ENCODE measurements at places on chromosomes 12 and 14. TPM values are rescaled to one million over a fixed set of nuclear protein-coding genes. Genes with fewer than 3 reads are reported as not detected.

Gene TTC9
- 34.2 TPM for total RNA-seq

- no peak overlapping the region for H3K27ac ChIP-seq
- H3K4me3 ChIP-seq = peak overlapping the region; percentile 17
- peaks cover 29% of the 10 kb centered on the region for H3K27me3 ChIP-seq
- peak; percentile 41 for DNase-seq
Observed at GRCh38 chr14:50000380-50001150, 107.7 kb downstream of the ARF6 start.

DNA sequence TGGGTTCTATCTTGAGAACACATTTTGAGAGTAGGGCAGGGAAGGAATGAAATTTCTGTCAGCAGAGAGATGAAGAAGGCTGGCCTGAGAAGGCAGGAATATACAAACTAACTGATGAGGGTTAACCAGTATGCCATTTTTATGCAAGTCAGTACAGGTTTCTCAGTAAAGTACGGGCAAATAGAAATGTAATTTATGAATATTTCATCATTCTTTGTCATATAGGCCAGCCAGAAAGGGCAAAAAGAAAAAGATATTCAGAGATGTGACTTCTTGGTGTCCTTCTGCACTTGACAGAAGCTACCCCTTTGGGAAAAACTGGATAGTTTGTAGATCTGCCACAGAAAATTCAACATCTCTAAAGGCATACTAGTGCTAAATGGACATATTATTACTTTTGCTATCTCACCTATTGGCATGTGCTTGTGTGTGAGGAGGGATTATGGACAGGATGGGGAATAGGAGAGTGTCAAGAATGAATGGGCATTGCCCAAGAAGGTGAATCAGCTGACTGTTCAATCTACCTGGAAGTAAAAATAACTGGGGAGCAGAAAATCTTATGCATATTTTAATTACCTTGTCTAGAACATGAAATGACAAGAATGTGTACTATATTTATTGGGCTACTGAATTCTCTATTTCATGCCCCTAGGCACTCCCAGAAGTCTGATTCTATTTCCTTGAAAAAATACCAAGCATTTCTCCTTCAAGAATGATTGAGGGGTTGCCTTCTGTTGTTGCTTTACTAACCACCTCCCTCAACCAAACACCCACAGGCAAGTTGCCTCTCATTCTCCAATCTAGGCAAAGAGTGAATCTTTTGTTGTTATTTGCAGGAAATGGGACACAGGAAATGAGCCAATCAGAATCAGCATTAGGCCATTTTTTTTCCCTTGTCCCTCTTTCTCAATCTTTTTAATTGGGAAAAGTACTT is 175.1 kb upstream of the SLC38A2 start:
- peaks cover 7% of the 10 kb centered on the region for H3K36me3 ChIP-seq
- no peaks in the 10 kb centered on the region for H3K27me3 ChIP-seq
- DNase-seq = no peak
- H3K4me1 ChIP-seq = no peaks in the 10 kb centered on the region
- no peak overlapping the region for H3K27ac ChIP-seq
- no peak overlapping the region for H3K4me3 ChIP-seq

DNA sequence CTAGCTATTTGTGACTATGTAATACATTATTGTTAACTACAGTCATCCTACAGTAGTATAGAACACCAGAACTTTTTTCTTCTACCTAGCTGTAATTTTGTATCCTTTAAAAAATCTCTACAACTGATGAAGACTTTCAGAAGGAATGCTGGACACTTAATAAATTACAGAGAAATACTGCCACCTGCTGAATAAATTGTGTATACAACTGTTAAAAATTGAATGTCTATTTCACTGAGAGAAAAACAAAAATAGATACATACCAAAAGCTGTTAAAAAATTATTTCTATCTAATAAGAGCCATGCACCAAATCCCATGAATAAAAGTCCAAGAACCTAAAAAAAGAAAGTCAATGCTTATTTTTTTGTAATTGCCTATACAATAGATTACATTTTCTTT is 6.6 kb downstream of the TSPAN19 start:
- H3K36me3 ChIP-seq = no peaks in the 10 kb centered on the region
- H3K4me3 ChIP-seq = no peak overlapping the region

Gene SMCO2
- total RNA-seq = not detected

DNA sequence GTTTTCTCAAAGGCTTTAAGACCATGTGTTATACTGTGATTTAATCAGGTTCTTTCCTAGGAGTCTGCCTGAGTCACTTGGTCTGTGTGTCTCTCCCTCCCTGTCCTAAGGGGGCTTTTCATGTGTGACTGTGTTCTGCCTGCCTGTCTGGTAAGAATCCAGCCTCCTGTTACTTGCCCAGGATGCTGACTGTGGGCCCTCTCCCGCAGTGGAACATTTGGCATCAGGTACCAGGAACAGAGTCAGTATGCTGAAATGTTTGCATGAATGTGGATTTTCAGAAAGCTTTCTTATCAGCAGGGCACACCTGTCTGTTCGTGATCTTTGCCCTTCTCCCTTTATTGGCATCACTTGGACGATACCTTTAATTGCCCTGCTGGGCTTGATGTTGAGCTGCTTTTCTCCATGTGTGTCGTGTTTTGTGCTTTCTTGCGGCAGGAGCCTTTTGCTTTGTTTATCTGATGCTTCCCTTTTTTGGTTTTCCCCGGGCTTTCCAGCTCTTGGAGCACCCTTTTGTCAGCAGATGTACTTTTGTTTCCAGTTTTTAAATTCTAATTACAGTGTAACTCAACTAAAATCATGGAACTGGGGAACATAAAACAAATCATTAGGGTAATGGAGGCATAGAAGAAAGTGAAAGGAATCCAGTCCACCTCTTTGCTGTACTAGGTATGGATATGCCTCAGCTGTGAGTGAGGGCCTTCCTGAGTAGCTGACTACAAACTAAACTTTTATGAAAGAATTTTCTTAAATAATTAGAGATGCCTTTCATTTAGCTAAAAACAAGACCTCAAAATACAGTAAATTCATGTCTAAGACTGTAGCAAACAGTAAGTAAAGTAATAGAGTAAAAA is 72.5 kb downstream of the TRAF3 start:
- H3K27ac ChIP-seq = no peak overlapping the region
- H3K4me3 ChIP-seq = no peak overlapping the region
- H3K4me1 ChIP-seq = 0 out of 2 replicates have a peak, but pooled peaks cover 3% of the 10 kb centered on the region
- H3K36me3 ChIP-seq = no peaks in the 10 kb centered on the region

DNA sequence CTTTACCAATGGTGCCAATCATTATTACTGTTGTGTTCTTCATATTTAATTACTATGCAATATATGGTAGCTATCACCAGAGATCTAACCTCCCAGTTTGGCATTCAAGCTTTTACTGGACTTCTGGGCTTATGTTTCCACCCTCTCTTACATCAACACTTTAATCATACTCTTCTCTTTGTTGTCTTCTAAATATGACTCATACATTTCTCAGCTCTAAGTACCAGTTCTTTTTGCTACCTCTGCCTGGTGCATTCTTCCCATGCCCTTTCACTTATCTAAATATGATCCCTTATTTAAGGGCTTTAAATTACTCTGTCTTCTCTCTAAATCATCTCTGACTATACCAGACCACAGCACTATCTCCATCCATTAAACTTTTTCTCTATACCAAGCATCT is 246.1 kb upstream of the CCDC196 start:
- no peaks in the 10 kb centered on the region for H3K27me3 ChIP-seq
- DNase-seq = no peak
- no peaks in the 10 kb centered on the region for H3K36me3 ChIP-seq
- H3K27ac ChIP-seq = no peak overlapping the region

DNA sequence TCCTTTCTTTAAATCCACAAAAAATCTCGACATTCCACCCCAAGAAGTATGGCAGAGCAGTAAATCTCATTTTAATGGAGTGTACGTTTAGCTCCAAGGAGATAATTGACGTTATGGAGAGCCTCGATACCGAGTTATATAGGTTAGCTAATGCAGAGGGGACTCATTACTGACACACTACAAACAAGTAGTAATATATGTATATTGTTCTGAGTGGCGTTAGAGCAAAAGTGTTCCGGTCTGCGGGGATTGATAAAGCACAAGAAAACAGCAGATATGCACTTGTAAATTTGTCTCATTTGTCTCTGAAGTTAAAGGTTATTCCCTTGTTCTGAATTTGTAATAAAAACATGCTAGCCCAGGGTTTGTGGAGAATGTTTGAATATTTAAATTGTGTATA is 84.1 kb downstream of the BCL11B start:
- no peaks in the 10 kb centered on the region for H3K27me3 ChIP-seq
- peaks cover 35% of the 10 kb centered on the region for H3K4me1 ChIP-seq
- H3K36me3 ChIP-seq = no peaks in the 10 kb centered on the region
- no peak overlapping the region for H3K27ac ChIP-seq
- DNase-seq = no peak

DNA sequence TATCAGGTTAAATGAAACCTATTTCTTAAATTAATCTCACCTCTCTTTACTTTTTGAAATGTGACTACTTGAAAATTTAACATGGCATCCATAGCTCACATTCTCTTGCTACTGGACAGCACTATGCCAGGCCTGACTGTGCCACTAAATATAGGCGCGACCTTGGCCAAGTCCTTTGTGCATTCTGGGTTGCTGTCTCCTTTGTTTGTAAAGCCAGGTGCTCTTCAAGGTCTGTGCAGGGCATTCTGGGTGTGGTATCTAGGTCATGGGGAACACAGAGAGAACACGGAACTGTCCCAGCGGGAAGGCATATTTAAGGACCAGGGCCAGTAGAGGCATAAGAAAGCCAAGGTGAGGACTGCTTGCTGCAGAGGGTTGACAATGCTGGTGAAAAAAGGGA is 121.2 kb downstream of the ZNF664 start:
- DNase-seq = no peak
- peaks cover 5% of the 10 kb centered on the region for H3K36me3 ChIP-seq
- H3K27ac ChIP-seq = no peak overlapping the region
- H3K4me3 ChIP-seq = no peak overlapping the region
- H3K27me3 ChIP-seq = no peaks in the 10 kb centered on the region
- peaks cover 5% of the 10 kb centered on the region for H3K4me1 ChIP-seq

DNA sequence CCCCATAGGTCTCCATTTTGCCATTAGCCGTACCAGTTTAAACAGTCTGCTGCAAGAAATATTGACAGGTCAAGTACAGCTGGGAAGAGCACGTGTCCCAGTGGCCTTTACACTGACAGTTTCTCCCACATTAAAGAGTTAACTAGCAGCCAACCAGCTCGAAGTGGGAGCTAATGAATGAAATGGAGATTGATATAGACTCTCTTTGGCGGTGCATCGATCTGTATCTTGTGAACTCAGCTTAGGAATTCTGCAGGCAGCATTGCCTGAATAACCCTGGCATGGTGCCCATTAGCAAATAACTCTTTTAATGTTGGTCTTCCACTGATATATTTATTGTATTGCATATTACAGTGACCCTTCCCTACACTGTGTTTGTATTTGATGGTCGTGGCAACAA is 319.4 kb downstream of the EGLN3 start:
- H3K27me3 ChIP-seq = no peaks in the 10 kb centered on the region
- no peak overlapping the region for H3K4me3 ChIP-seq
- peaks cover 17% of the 10 kb centered on the region for H3K4me1 ChIP-seq
- H3K36me3 ChIP-seq = no peaks in the 10 kb centered on the region
- no peak overlapping the region for H3K27ac ChIP-seq

GRCh38 chr12:91922674-91923073 is 223.0 kb downstream of the BTG1 start:
- no peak for DNase-seq
- no peaks in the 10 kb centered on the region for H3K27me3 ChIP-seq
- no peak overlapping the region for H3K27ac ChIP-seq
- H3K4me1 ChIP-seq = no peaks in the 10 kb centered on the region
- H3K36me3 ChIP-seq = no peaks in the 10 kb centered on the region

Data from GM23338 (cell line).